ENCODE measurements at places on chromosomes 2 and 18.

GRCh38 chr2:217722883-217723472 lies 279.8 kb downstream of the TNS1 start:
- DNase-seq: no peak

- no peak for DNase-seq
Measured at GRCh38 chr18:8908792-8909510, 193.5 kb upstream of the NDUFV2 start.

DNA sequence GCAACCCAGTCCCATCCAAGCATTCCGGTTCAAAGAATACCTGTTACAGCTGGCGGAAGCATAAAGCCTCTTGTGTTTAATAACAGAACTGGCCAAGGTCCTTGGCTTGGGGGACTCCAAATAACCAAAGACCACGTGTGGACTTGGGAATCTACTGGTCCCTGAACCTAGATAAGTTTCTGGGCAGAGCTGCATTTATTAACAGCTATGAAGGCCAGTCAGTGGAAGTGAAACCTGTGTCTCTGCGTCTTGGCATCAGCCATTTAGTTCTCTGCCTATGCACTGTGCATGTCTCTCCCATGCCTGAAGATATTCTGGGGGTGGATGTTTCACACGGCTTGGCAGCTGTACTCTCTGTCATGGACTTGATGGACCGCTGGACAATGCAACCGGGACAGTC lies 137.7 kb downstream of the CCBE1 start:
- DNase-seq: no peak

DNA sequence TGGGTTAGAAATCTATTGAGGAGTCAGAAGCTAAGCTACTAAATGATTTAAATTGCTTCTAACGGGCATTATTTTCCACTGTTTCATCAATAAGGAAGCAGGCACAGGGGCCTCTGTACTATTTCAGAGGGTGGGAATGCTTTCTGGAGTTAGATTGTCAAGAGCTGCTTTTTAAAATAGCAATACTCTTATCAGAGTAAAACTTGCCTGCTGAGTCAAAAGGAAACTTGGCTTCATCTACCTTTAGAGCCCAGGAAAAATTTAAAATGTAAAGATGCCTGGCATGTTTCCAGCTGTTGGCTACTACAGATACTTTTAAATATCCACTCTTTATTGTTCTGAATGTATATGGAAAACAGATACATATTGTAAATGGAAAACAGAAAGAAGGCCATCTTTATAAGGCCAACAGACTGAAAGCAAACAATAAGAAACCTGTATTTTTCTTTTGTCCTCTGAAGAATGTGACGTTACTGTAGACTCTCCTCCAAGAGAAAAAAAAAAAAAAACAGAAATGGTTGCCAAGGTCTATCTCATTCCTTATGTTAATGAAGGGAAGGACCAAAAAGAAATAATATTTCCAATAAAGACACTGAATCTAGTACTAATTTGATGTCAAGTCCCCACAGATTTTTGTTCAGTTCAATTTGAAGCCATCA lies 79.1 kb downstream of the FIGN start:
- DNase-seq: no peak

DNA sequence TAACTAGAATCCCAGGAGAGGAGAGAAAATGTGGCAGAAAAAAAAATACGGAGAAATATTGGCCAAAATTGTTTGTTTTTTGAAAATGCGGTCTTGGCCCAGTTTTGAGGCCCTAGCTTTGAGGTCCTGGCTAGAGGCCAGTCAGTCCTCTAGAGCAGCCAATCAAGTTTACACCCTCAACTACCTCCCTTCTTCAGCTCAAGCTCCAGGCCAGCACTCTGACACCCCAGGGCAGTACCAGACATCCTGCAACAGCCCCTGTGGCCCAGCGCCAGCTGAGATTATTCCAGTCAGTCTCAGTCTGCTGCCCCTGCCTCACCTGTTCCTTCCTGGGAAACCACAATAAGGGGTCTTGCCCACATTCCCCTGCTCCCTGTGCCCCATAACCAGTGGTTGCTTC lies 107.7 kb downstream of the UGGT1 start:
- no peak for DNase-seq

DNA sequence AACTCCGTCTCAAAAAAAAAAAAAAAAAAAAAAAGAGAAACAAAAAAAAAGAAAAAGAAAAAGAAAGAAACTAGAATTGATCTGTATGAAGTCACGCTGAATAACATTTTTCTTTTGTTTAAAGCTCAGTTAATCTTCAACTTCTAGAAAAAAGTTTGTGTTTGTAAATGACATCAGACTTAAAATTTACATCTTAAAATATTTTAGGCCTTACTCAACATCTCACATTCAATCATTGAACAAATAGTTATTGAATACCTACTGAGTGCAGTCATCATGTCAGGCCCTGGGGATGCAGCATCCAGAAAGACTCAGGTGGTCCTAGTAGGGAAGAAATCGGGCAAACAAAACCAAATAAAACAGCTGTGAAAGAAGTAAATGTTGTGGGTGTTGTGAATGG lies 292.3 kb upstream of the FANCL start:
- no peak for DNase-seq

DNA sequence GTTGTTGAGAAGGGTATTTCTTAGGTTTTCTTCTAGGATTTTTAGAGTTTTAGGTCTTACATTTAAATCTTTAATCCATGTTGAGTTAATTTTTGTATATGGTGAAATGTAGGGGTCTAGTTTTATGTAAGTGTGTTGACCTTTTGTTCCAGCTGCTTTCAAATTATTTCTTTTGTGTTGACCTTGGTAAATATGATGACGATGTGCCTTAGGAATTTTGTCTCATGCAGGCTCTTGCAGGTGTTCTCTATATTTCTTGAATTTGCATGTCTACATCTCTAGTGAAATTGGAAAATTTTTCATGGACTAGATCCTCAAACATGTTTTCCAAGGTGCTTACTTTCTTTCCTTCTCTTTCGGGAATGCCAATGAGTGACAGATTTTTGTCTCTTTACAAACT lies 1609.3 kb upstream of the ZEB2 start:
- no peak for DNase-seq

- no peak for DNase-seq
Measured at GRCh38 chr2:138364554-138365162, 136.9 kb upstream of the SPOPL start.

DNA sequence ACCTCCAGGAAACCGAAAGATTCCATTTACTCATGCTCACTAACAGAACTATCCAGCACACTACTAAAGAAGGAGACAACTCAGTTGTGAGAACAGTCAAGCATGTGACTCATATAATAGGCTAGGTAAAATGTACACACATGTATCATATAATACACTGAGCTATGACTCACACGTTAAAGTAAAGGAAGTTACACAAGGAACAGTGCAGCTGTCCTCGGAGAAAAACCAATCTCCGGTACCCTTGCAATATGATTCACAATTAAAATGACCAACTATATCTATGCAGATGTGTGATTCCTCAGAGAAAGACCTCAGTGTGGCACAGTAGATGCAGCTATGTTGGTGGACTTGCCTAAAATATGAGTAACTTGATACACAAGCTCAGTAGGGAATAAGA lies 76.5 kb downstream of the STRN start:
- DNase-seq: no peak

DNA sequence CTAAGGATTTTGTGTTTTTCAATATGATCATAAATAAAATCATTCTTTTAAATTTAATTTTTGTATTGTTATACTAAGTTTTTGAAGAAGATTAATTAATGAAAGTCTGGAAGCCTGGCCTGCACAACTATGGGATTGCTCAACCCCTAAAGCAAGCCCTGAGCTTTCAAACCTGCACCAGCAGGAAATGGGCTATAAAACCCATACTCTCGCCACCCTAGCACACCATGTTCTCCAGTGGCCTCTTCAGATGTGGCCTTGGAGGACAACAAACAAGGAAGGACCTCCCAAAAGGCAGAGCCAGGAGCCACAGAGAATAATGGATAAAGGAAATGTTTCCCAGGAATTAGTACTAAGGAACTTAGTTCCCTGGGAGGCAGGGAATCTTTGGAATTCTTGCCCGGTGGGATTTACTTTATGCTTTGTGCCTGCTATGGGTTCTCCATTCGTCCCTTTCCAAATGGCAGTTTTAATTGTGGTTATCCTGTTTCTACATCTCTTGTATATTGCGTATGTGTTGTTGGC lies 212.5 kb downstream of the ZFP36L2 start:
- no peak for DNase-seq

- no peak for DNase-seq
Measured at GRCh38 chr2:7102826-7103225, 185.6 kb downstream of the RNF144A start.

- no peak for DNase-seq
Measured at GRCh38 chr2:85168942-85169341, 35.8 kb downstream of the TCF7L1 start.

- DNase-seq: no peak
Measured at GRCh38 chr2:229920011-229920641, 1.7 kb downstream of the TRIP12 start.

- no peak for DNase-seq
Measured at GRCh38 chr2:240551811-240552210, 6.0 kb downstream of the ANKMY1 start.

GRCh38 chr2:10234409-10235094 lies 68.2 kb upstream of the HPCAL1 start:
- no peak for DNase-seq

DNA sequence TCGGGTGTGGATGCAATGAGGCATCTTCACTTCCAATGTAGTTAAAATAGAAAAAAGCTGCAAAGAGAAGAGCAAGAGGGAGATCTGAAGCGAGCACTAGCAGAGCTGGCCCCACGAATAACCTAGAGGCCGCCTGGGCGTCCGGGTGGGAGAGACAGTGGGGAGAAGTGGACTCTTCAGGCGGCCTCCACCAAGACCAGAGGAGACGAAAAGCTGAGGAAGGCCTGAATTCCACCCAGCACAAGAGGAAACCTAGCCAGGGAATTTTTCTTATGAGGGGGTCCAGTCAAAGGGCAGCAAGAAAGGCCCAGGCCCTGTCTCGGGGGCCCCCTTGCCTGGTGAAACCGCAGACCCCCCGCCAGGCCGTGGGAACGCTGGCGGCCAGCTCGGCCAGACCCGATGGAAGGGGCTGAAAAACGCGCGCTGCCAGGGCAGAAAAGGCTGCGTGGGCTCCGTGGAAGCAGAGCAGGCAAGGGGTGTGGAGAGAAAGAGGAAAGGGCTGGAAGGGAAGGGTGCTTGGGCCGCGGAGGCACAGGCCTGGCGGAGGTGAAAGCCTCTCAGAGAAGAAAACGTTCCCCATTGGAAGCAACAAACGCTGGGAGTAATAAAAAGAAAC lies 69.2 kb downstream of the KCTD1 start:
- no peak for DNase-seq

- DNase-seq: no peak
Measured at GRCh38 chr2:199760574-199760973, 90.4 kb downstream of the FTCDNL1 start.

GRCh38 chr2:88660622-88661021 lies 30.9 kb upstream of the RPIA start:
- no peak for DNase-seq

DNA sequence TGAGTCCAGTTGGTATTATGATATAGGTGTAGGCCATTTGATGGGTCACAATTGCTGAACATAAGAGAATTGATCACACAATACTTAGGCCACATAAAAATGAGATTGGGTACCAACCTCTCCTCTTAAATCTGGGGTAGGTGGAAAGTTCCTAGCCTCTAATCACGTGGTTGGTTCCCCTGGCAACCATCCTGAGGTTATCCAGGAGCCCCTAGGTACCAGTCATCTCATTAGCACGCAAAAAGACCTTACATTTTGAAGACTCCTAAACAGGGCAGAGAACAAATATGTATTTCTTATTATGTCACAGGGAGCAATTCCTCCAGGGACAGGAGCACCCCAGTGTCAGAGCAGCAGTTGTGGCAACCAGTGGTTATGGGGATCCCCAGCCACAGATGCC lies 12.7 kb upstream of the SELENOI start:
- no peak for DNase-seq

DNA sequence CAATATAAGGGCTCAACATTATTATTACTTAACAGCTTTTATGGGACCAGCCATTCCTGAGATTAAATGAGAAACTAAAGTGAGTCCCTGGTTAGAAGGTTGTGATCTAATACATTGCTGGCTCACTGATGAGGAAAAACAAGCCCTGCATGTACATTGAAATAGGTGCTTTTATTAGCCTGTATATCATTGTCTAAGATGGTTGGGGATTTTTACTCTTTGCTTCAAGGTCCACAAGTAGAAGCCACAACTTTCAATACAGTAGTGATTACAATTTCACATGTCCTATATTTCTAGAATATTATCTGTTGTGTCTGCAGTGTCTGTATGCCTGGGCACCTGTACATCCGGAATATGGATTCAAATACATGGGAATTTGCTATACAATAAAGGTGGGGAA lies 104.1 kb upstream of the FZD5 start:
- no peak for DNase-seq

GRCh38 chr2:88016960-88017779 lies 823 bp upstream of the RNU2-63P start:
- DNase-seq: no peak

DNA sequence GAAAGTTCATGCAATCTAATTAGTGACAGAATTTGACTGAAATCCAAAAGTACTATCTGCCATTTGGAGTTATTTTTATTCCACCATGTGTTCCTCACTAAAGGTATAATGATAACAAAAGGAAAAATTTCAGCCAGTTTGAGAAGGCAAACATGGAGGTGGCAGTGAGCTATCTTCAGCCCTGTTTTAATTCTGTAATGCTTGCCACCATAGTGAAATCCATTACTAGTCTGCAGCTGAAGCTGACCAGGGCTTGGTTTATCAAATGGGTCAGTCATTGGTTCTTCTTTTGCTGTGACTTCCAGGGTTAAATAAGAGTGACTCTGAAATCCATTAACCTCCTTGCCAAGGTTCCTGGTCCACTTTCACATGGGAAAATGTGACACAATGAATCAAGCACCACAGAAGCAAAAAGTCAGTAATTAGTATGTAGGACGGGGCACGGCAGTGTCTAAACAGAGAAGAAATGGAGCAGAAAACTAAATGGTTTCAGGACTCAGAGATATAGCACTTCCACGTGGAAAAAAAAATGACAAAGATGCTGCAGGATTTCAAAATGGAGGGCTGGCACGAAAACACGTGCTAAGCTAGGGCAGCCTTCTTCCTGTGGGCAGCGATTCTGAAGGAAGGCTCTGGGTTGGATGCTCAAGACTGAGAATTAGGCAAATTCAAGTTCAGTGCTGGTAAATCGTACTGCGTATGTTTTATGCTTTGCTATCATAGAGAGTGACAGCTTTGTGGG lies 87.2 kb downstream of the EPHA4 start:
- DNase-seq: no peak

DNA sequence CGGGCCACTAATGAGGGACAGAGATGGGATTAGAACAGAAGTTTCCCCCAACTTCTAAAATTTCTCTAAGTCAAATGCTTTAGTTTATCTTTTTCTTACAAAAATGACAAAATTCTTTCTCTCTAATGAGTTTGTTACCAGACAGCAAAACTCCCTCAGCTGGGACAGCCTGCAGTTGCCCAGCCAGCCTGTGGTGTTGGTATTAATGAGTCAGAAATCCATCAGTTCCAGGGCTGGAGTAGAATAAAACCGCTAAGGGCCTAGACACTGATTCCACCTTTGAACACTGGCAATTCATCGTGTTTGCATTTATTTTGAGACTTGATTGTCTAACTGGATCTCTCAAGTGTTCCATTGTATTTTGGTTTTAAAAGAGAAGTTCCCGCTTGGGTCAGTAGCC lies 38.3 kb upstream of the SMAD2 start:
- DNase-seq: no peak

GRCh38 chr2:96819128-96819875 lies 3.2 kb downstream of the CNNM3 start:
- DNase-seq: no peak

Data from stimulated activated CD4-positive, alpha-beta T cell treated with anti-CD3 and anti-CD28 coated beads, Interleukin-15, amount 100 ng/mL, for 1 hour (primary cell).